Activated CD4-positive, alpha-beta T cell treated with anti-CD3 and anti-CD28 coated beads, Interleukin-2, amount 50 U/mL, for 24 hours (primary cell): ENCODE measurements at places on chromosomes 6 and 20.
A peak's percentile ranks its signal among the peaks of the same experiment; 100 is the strongest.

DNA sequence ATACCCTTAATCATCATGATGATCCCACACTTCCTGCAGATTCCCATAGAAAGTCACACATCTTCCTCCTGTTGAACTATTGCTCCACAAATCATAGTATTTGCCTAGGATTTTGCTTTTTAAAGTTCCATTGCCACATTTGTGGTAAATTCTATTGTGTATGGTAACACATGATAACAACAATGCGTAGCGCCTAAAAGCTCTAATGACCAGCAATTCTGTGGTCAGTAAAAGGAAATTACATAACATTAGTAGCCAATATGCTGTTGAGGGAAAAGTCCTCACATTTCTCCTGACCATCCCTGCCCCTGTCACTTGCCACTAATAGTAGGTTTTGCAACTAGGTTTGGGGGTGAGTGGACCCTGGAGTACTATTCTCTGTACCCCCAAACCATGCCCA, 31.8 kb upstream of the PDE7B start:
- no peak for DNase-seq

- no peak for DNase-seq
These were observed 18.6 kb downstream of the DSE start for GRCh38 chr6:116389357-116389756.

GRCh38 chr6:9398767-9399373, 963.5 kb upstream of the SLC35B3 start:
- no peak for DNase-seq

DNA sequence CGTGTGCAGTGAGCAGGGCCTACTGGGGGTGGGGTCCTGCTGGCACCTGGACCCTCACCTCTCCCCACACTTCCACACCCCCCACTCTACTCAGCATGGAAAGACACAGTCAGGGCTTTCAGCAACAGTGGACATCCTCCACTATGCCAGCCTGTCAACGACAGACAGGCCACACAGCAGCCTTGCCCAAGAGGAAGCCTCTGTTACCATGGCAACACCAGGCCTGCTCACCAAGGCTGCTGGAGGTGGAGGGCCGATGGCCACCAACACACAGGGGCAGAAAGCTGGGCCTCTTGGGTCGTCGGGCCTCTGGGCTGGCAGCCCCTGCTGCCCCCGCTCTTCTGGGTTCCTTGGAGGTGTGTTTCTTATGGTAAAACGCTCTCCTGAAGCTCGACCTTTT, 13.6 kb downstream of the BNIP5 start:
- no peak for DNase-seq

- no peak for DNase-seq
These were observed 150.9 kb downstream of the MYLK4 start for GRCh38 chr6:2599817-2600216.

DNA sequence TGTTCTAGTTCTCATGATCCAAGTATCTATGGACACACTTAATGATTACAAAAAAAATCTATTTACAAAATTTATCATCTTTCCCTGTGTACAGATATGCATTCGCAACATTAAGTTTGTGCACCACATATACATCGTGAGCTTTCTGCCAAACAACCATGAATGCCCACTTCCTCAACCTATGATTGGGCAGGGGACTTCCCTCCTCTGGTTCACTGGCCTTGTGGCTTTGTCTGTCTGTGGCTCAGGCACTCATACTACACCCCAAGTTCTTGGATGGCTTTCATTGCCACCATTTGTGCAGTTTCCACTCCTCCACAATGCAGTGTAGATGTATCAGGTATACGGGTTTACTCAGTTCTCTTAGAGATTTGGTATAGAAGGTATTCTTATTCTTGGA, 74.9 kb downstream of the HS3ST5 start:
- no peak for DNase-seq

- DNase-seq, result no peak
These were observed 99.5 kb downstream of the FOXO3 start for GRCh38 chr6:108660251-108660650.

- DNase-seq, result no peak
These were observed 89.9 kb upstream of the MYLIP start for GRCh38 chr6:16038938-16039337.

DNA sequence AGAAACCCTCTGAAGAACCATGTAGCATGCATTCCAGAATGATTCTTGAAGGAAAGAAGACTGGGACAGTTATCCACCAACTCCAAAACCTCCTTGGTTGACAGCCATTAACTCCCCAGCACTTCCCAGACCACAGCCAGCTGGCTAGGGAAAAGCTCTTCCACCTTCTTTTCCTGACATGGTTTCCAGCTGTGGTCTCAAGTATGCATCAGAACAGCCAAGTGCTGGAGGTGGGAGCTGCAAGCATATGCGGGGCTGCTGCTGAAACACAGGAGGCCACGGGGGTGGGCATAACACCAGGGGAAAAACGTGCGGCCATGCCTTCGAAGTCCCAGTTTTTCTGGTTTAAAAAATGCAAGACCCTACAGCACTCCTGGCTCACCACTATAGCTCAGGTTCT, 108.0 kb upstream of the FAM184A start:
- no peak for DNase-seq

DNA sequence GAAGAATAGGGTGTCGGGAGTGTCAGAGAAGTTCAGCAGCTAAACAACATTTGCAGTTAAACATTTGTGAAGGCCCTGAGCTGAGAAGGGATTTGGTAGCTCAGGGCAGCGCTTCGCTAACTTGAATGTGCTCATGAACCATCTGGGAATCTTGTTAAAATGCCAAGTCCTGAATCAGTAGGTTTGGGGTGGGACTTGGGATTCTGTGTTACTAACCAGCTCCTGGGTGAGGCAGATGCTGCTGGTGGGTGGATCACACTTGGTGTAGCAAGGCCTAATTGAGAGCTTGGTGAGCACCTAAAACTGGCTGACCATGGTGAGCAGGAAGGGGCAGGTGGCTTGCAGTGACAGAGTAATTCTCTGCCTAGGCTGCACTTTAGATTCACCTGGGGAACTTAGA, 5.9 kb downstream of the PTPRA start:
- DNase-seq, result no peak

GRCh38 chr6:105880030-105880492, 206.1 kb upstream of the PRDM1 start:
- DNase-seq, result no peak

GRCh38 chr6:73942592-73943186, 246.7 kb downstream of the CD109 start:
- DNase-seq, result no peak

GRCh38 chr6:81682235-81682795, 70.2 kb downstream of the TENT5A start:
- DNase-seq, result no peak

DNA sequence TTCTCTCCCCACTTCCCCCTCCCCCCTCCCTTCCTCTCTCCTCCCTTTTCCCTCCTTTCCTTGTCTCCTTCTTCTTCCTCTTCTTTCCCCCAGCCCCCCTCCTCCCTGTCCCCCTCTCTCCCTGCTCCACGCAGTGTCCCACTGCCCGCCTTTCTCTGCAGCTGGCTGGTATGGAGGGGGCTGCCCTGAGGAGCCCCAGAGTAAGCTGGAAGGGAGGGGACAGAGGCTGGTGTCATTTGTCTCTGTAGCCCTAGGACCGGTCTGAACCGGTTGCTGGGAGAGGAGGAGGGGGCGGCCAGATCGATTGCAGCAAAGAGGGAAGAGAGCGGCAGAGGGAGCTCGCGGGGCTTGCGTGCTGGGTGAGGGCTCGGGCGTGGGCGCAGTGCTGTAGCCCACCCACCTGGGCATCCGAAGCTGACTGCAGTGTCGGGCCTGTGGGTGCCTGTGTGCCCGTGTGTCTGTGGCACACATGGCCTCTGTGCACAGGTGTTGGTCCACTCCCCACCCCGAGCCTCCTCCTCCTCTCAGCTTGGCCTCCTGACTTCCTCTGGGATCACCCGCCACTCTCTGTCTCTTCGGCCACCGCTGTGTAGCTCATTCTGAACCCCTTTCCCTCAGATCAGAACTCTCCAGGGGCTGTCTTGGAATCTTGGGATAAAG, 50.6 kb downstream of the SRC start:
- DNase-seq, result no peak

GRCh38 chr20:13220194-13220903, 725 bp upstream of the ISM1 start:
- DNase-seq, result peak; percentile 11

- DNase-seq, result no peak
These were observed 118.1 kb downstream of the CEBPB start for GRCh38 chr20:50308513-50309279.

- DNase-seq, result no peak
These were observed 573.5 kb downstream of the COL12A1 start for GRCh38 chr6:74632196-74632875.

DNA sequence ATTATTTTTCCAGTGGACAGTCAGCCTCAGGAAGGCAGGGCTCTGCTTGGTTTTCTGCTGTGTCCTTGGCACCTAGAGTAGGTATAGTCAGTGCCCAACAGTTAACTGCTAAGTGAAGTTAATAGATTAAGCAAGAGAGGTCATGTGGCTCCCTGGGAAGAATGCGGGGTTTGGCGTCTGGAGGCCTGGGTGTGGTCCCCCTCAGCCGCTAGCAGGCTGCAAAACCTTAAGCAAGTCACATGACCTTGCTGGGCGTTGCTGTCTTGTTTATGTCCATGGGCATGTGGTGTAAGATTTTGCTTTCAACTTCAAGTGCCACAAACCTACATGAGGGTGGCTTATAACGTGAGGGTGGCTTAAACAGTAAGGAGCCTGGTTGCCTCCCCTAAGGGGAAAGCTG, 75.5 kb upstream of the SCP2D1 start:
- DNase-seq, result no peak

DNA sequence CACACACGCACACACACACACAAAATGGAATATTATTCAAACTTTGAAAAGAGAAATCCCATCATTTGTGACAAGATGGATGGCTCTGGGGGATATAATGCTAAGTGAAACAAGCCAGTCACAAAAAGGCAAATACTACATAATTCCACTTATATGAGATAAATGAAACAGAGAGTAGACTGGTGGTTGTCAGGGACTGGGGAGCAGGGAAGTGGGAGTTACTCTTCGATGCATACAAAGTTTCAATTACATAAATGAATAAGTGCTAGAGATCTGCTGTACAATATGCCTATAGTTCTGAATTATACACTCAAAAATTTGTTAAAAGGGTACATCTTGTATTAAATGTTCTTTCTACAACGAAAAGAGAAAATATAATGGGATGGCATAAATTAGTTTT, 58.1 kb upstream of the PLN start:
- DNase-seq, result no peak

GRCh38 chr20:48075591-48076174, 290.4 kb upstream of the SULF2 start:
- no peak for DNase-seq

DNA sequence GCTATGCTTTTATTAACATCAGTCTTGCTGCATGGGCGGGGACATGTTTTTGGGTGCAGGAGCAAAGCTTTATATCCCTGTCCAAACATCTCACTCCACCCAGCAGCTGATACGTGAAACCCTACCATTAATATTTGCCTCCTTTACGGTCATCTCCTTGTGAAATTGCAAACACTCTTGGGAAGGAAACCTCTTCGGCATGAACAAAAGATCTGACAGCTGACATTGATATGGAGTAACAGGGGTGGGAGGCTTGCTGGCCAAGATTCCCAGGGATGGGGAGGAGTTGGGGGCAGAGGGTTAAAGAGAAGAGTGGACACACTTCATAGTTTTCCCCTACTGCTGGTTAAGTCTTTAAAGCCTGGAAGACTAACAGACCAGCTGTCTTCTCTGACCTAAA, 22.2 kb upstream of the VEGFA start:
- no peak for DNase-seq

DNA sequence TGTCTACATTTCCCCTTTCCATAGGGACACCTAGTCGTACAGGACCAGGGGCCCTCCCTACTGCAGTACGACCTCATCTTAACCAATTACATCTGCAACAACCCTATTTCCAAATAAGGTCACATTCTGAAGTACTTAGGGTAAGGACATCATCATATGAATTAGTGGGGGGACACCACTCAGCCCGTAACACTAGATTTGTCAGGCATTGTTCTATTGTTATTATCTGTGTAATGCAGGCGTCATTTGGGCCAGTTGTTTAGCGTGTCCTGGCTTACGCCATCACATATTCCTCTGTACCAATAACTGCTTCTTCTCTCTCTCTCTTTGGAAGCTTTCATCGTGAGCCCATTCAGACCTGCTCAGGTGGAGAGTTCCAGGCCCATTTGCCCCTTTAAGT, 89.3 kb downstream of the CAP2 start:
- no peak for DNase-seq

DNA sequence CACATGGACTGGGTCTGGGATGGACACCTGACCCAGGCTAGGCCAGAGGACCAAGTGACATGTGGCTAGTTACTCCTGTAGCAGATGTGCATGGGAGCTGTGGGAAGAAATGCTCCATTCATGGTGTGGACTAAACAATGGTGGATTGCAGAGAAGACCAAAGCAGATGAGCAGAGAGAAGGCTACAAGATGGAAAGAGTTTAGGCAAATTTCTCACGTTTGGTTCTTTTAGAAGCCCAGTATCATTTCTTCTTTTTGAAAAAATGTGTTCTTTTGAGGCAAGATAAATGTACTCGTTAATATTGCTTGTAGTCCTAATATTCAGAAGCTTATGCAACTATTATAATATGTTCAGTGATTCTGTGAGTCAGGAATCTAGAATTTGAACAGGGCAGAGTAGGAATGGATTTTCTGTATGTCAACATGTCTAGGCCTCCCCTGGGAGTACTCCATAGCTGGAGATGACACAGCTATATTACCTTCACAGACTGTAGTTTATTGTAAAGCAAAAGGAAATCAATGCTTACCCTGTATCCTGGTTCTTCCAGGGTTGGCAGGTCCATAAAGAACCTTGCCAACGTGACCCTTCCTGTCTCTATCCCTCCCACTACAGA, 2.3 kb upstream of the BTN2A1 start:
- DNase-seq, result no peak

- no peak for DNase-seq
These were observed 16.0 kb downstream of the AKAP12 start for GRCh38 chr6:151255811-151256210.

DNA sequence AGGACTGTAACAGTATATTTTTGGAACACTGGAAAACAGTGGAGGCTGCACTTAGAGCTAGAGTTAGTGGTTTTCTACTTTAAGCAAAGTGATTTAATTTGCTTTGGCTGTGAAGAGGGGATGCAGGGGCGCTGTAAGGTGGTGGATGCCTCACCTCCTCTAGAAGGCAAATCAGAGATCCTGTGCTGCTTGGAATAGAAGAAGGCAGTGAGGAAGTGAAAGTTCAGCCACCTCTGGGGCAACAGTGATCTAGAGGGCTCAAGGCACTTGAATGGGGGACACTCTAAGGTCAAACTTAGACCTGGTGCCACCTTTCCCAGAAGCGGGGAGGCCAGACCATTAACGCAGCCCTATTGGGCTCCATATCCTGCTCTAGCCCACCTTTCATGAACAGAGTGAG, 19.0 kb upstream of the SNRPB2 start:
- no peak for DNase-seq

DNA sequence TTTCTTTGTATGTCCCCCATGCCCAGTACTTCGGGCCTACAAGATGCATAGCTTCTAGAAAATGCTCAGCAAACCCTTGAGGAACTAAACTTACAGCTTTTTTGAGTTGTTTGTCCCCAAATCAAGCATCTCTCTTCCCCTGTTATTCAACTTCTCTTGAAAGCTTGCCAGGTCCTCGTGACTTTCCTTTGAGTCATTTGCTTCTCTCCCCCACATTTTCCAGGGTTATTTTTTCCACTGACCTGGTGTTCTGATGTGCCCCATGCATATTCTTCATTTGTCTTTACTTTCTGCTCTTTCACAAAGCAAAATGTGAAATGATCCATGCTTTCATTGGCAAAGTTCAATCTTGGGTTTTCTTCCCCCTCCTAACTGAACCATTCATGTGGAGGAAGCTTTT, 204.8 kb downstream of the TFAP2A start:
- no peak for DNase-seq
